HuH-7.5 (cell line): ENCODE measurements at places on chromosomes 2 and 18.

- DNase-seq = peak; percentile 16
Observed at GRCh38 chr2:202377207-202377761, 1.2 kb downstream of the BMPR2 start.

GRCh38 chr18:59306640-59307039, 11.8 kb downstream of the CPLX4 start:
- no peak for DNase-seq

DNA sequence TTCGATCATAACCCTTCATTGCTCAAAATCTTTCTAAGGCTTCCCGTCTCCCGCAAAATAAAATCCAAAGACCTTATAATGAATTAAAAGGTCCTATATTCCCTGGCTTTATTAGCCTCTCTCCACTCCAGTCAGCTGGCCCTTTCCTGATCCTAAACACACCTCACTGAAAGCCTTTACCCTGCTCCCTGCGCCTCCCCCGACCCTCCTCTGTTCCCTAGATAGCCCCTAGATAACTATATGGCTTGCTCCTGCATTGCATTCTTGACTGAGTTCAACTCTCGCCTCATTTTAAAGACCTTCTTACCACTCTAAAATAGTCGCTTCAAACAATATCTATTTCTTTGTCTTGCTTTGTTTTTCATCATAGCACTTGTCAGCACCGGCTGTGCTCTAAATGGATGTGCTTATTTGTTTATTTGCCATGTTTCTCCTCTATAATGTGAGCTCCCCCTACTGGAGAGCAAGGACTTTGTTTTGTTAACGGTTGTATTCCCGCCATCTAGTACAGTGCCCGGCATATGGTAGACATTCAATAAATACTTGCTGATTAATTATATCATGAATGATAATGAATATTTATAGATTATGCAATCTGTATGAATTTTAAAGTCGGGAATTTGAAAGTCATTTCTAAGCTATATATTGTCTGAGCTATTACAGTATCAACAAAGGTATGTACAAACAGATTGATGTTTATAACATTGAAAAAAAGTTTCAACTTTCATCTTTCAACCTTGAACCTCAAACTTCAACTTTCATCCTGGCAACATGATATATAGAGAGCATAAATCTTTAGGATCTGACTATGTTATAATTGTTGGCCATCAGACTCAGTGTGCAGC, 32.4 kb upstream of the VIT start:
- peak; percentile 17 for DNase-seq

DNA sequence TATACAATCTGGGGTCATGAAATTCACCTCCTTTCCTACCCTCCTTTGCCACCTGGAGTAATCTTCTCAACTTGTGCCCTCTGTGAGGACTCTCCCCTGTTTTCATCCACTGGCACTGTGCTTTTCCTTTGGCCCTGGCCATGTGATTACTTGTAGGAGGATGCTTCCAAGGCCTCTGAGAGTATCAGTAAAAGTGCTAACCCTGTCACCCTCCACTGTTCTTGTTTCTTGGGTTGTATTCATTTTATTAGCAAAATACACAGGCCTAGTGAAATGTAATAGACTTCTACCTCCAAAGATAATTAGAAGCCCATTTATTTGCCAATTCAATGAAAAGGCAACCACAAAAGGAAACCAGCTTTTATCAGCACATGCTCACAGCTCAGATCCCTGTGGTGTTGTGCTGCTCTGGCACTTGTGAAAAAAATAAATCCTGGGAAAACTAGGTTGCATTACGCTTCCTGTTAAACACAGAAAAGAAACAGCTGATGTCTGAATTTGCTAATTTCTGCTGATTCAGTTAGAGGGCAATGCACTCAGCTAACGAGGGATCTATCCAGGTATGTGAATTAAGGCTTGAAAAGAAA, 357.5 kb upstream of the ETAA1 start:
- DNase-seq = no peak
